H4 (cell line): ENCODE measurements at places on chromosomes 1 and 21. TPM values are rescaled to one million over a fixed set of nuclear protein-coding genes. Genes with fewer than 3 reads are reported as not detected.

DNA sequence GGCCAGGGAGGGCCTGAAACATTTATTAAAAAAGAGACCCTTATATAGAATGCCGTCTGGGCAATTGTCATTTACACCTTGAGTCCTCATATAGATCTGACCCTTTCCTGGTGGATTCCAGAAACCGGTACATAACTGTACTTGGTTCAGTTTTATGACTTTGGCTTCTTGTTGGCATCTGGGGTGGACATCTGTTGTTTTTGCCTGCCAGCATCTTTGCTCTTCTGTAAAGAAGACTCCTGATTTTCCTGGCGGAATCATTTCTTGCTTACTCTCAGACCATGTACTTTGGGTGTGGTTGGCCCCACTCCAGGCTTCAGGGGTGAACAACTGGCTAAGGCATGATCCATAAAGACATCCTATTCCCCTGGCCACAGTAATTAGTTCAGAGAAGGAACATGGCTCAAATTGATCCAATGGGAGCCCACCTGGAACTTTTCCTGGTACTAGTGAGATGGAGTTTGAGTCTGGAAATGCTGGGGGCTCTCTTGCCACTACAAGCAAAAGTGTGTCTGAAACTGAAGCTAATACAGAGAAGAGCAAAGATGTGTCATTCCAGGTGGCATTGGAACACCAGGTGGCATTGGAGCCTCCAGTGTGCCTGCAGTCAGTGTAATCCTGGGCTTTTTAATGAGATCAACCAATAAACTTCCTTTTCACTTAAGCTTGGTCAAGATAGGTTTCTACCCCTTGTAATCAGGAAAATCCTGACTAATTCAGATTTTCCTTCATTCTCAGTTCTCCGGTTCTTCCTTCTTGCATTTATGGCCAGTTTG is 332.5 kb upstream of the CAMK1G start:
- no peak for DNase-seq

GRCh38 chr1:218779341-218780100 is 394.2 kb upstream of the LYPLAL1 start:
- DNase-seq: no peak

Gene DNAJC6
- total RNA-seq: 9.4 and 19.3 TPM in 2 replicates

- no peak for DNase-seq
Measured at GRCh38 chr1:220375715-220376114, 103.5 kb upstream of the RAB3GAP2 start.

GRCh38 chr1:107883562-107883961 is 81.4 kb downstream of the VAV3 start:
- no peak for DNase-seq

DNA sequence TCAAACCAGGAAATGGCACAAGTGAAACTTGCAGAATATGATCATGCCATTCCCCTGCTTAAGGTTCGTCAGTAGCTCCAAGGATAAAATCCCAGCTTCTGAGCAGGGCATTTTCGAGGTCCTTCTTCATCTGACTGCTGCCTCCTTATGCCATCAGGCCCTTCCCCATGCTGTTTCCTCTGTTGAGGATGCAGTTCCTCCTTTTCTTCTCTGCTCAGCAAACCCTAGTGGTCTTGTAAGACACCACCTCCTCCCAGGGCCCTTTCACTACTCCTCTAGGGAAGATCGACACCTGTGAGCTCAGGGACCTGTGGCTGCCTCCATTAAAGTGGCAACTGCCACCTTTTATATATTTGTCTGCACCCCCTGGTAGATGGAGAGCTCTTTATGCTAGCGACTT is 62.1 kb upstream of the JUN start:
- DNase-seq: no peak

Gene RBM11
- 2.8 and 7.1 TPM in 2 replicates for total RNA-seq

DNA sequence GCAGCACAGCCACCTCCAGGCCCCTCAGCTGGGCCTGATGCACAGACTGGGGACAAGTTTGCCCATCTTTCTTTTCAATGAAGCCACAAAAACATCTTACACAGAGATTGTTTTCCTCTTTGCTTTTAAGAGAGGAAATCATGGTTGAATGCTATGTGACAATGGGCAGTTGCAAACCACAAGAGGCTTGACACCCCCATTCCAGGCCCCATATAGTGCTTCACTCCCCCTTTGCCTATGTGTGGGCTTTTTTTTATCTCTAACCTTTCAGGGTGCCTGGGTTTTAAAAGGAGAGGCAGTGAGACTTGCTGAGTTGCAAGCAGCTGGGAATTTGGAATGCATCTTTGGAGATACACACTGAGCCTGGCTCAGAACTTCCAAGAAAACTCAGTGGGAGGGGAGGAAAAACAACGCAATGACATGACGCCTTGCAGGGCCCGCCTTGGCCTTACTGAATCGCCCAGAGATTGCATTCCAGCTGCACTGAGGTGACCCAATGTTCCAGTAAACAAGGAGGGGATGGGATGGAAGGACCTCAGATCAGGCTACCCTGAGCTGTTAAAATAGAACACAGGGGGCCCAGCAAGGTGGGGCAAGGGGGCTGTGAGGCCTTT is 145.2 kb upstream of the ZNF648 start:
- no peak for DNase-seq

- no peak for DNase-seq
Measured at GRCh38 chr1:172399756-172400721, 20.4 kb upstream of the C1orf105 start.

DNA sequence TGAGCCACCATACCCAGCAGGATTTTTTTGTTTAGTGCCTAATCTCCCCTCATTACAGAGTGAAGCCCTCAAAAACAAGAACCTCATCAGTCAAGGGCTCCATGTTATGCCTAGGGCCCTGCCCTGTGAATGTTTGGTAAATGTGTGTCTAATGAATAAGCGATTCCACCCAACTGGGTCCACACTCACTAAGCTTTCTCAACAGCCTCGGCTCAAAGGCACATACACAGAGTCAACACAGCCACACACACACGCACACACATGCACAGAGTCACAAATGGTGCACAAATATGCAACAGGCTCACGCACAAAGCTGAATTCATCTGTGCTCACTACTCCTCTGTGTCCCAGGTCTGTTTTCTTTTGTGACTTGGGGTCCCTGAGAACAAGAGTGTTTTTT is 11.7 kb upstream of the SYNC start:
- DNase-seq: no peak

DNA sequence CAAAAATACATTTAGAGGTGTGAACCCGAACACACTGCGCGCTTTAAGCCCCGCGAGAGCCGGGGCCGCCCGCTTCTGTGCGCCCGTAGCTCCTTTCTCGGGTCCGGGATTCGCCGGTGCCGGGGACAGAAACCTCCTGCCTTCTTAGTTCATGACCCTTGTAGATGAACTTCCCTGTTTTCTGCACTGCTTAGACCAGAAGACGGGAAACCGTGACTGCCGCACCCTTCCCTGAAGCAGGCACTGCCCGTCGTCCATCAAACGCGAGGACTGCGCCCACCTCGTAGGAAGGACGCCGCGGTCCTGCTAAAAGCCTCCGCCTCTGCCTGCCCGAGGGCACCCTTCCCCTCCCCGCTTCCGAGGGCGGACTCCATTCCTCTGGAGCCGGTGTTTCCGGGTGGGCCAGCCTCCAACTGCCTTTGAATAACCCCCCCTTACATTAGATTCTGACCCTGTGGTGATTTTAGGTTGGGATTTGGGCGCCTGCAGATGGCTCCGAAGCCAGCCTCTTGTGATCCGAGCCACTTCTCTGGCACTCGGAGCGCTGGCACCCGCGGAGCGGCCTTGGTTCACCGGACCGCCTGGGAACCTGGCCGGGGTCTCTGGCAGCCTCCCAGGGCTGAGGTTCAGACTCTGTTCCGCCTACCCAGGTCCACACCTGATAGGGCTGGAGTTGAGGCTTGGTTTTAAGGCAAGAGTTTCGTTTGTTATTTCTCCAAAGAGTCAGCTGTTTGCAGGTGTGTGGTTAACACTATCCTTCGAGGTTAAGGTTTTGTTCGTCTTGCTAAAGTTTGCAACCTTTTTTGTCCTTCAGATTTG is 1.2 kb upstream of the PTTG1IP start:
- no peak for DNase-seq
